Common myeloid progenitor, CD34-positive (primary cell): ENCODE measurements at places on chromosomes 1 and 21.

DNA sequence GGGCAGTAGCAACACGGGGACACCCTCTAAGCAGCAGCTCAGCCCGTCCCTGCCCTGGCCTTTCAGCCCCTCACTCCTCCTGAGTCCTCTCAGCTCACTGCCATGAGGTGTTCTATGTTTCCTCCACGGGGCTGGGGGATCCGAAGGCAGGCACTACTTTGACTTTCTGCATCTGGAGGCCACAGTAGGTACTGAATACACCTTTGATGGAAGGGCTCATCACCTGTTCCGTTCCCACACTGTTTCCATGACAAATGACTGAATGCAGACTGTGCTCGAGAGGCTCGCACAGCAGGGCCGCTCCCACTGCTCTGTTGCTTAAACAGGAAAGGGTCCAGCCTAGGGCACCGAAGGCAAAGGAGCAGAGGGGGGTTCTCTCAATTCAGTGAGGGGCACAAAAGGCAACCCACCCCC lies 77.6 kb upstream of the DNAH14 start:
- H3K27me3 ChIP-seq, result no peaks in the 10 kb centered on the region
- DNase-seq, result no peak
- H3K27ac ChIP-seq, result no peak overlapping the region
- H3K36me3 ChIP-seq, result no peaks in the 10 kb centered on the region
- H3K4me1 ChIP-seq, result no peaks in the 10 kb centered on the region

DNA sequence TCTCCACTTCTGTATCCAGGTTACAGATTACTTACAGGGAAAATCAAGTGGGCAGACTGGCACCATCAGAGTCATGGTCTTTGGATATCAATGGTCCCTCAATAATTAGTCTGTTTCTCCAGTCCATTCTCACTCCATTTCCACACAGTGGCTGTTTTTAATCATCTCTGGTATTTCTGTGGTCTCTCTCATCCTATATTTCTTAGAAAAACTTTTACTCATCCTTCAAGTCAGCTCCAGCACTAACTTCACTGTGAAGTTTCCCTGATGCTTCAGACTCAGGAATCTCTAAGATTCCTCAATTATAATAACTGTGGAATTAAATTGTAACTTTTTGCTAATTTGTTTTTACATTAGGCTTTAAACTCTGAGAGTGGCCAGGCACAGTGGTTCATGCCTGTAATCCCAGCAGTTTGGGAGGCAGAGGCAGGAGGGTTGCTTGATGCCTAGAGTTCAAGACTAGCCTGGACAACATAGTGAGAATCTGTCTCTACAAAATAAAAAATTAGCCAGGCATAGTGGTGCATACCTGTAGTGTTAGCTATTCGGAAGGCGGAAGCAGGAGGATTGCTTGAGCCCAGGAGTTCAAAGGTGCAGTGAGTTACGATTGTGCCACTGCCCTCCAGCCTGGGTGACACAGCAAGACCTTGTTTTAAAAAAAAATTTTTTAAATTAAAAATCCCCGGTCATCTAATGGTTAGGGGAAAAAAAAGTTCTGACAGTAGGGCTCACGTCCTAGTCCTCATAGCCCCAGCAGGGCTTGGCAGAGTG lies 10.6 kb downstream of the CD160 start:
- no peak overlapping the region for H3K27ac ChIP-seq
- no peak overlapping the region for H3K4me3 ChIP-seq
- H3K4me1 ChIP-seq, result no peaks in the 10 kb centered on the region

DNA sequence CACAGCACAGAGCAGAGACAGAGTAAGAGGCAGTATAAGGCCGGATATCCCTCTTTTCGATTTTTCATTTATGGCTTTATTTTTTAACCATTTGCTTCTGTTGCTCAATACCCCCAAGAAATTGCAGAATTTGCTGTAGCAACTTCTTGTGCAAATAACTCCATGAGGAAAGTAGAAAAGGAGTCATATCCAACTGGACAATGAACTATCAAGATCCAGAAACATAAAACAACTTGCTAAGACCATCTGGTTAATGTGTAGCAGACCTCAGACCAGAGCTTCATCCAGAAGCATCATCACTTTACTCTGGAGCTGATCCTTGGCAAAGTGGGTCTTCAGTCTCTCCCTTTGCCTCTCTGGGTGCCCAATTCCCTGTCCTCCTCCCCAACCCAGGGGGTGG lies 45.9 kb downstream of the ZNF697 start:
- no peaks in the 10 kb centered on the region for H3K27me3 ChIP-seq
- H3K4me3 ChIP-seq, result no peak overlapping the region
- H3K36me3 ChIP-seq, result no peaks in the 10 kb centered on the region

- H3K27me3 ChIP-seq, result no peaks in the 10 kb centered on the region
- H3K4me3 ChIP-seq, result no peak overlapping the region
- no peak overlapping the region for H3K27ac ChIP-seq
- H3K4me1 ChIP-seq, result no peaks in the 10 kb centered on the region
- no peaks in the 10 kb centered on the region for H3K36me3 ChIP-seq
Observed at GRCh38 chr1:153371231-153371630, 4.2 kb downstream of the S100A12 start.

DNA sequence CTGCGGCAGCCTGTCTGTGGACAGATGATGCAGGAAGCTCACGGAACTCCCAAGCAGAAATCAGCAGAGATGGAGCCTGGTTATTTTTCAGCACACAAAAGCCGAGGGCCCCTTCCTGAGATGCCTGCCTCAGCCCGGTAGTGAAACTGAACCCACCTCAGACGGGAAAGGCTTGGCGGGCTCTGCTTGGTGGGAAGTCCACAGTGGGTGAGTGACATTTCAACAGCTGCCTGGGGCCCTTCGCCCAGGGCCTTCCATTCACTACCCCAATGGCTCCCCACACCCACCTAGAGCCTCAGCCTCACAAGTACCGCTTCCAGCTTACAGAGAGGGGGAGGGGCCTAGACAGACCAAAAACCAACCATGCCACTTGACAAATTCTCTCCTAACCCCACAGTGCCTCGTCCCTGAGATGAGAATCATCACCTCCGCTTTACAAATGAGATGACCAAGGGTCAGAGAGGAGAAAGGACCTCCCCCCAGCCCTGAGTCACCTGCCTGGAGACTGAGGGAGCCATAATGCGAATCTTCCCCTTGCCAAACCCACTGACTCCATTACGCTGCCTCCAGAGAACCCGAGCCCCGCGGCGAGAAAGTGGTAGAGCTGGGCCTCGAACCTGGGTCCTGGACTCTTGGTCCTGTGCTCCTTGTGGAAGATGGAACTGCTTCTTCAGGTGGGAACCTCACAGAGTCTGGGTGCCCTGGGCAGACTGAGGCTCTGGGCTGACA lies 3.4 kb upstream of the ECE1 start:
- peak overlapping the region; percentile 43 for H3K27ac ChIP-seq
- DNase-seq, result no peak
- H3K4me1 ChIP-seq, result peaks cover 35% of the 10 kb centered on the region
- no peaks in the 10 kb centered on the region for H3K27me3 ChIP-seq

DNA sequence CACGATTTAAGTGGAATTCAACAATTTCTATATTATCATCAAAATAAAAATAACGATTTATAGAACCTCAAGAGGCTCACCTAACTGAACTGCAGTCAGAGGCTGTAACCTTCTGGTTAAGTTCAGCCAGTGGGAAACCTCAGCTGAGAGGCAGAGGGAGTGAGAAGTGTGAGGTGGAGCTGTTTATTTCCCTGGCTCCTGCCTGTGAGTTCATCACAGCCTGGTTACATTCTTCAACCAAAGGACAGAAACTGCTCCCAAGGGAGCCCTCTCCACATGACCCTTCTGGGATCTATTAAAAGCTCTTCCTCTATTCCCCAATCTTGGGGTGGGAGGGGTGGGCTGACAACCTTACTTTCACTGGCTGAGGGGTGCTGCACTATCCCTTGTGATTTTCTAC lies 22.2 kb downstream of the DYNLT5 start:
- no peak for DNase-seq
- H3K4me3 ChIP-seq, result no peak overlapping the region
- H3K27ac ChIP-seq, result no peak overlapping the region
- H3K27me3 ChIP-seq, result no peaks in the 10 kb centered on the region
- no peaks in the 10 kb centered on the region for H3K4me1 ChIP-seq
- peaks cover 85% of the 10 kb centered on the region for H3K36me3 ChIP-seq

GRCh38 chr1:186682736-186683135 lies 2.5 kb upstream of the PTGS2 start:
- no peak overlapping the region for H3K27ac ChIP-seq
- peaks cover 20% of the 10 kb centered on the region for H3K4me1 ChIP-seq
- H3K4me3 ChIP-seq, result no peak overlapping the region
- H3K27me3 ChIP-seq, result no peaks in the 10 kb centered on the region
- peak; percentile 27 for DNase-seq

DNA sequence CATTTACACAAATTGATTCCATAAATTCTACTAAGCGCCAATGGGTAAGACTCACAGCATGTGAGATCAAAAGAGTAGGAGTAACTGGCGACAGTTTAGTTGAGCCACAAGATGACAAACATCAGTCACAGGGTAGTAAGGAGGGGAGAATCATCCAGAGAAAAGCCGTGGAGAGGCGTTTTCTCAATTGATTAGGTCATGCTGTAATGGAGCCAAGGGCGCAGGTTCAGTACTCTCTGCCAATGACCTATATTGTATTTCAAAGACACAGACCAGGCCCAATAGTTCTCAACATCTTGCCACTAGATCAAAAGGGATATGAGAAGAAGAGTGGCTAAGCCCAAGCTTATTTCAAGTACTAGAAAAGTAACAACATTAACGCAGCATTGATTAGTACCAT lies 467.5 kb downstream of the SMYD3 start:
- no peak overlapping the region for H3K4me3 ChIP-seq
- no peak for DNase-seq
- H3K27ac ChIP-seq, result no peak overlapping the region
- H3K4me1 ChIP-seq, result peaks cover 4% of the 10 kb centered on the region
- H3K27me3 ChIP-seq, result no peaks in the 10 kb centered on the region
- H3K36me3 ChIP-seq, result no peaks in the 10 kb centered on the region

- DNase-seq, result no peak
- H3K4me3 ChIP-seq, result no peak overlapping the region
- no peaks in the 10 kb centered on the region for H3K27me3 ChIP-seq
- no peaks in the 10 kb centered on the region for H3K4me1 ChIP-seq
- H3K27ac ChIP-seq, result no peak overlapping the region
Observed at GRCh38 chr1:229704157-229704556, 78.1 kb downstream of the URB2 start.

GRCh38 chr1:30929944-30930525 lies 21.5 kb upstream of the SDC3 start:
- H3K27ac ChIP-seq, result no peak overlapping the region
- H3K4me3 ChIP-seq, result no peak overlapping the region
- DNase-seq, result no peak
- no peaks in the 10 kb centered on the region for H3K4me1 ChIP-seq

GRCh38 chr1:183218971-183219615 lies 33.0 kb downstream of the LAMC2 start:
- DNase-seq, result peak; percentile 58
- no peak overlapping the region for H3K4me3 ChIP-seq
- H3K36me3 ChIP-seq, result no peaks in the 10 kb centered on the region
- H3K27ac ChIP-seq, result no peak overlapping the region

DNA sequence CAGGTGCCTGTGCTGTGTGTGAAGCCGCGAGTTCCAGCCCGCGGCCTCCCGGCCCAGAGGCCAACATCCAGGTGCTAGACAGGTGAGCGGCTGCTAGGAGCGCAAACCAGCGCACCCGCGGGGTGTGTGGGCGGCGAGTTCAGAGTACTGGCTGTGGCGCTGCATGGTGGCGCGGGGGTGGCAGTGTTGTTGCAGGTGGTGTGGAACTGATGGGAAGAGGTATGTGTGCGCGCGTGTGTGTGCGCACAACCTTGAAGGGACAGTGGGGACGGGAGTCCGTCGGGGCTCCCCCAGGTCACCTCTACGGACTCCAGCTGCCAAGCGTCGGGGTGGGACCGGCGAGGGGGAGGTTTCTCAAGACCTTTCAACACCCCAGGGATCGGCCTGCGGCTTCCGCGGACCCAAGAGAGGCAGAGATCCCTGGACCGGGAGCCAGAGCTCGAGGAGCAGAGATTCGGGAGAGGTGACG lies 433 bp upstream of the DMBX1 start:
- no peak overlapping the region for H3K27ac ChIP-seq
- no peak for DNase-seq
- H3K4me3 ChIP-seq, result no peak overlapping the region
- H3K27me3 ChIP-seq, result peaks cover 51% of the 10 kb centered on the region
- no peaks in the 10 kb centered on the region for H3K4me1 ChIP-seq

- no peaks in the 10 kb centered on the region for H3K27me3 ChIP-seq
- no peaks in the 10 kb centered on the region for H3K4me1 ChIP-seq
- no peaks in the 10 kb centered on the region for H3K36me3 ChIP-seq
- no peak overlapping the region for H3K27ac ChIP-seq
Observed at GRCh38 chr21:7957713-7958064, 2563.7 kb upstream of the TPTE start.

DNA sequence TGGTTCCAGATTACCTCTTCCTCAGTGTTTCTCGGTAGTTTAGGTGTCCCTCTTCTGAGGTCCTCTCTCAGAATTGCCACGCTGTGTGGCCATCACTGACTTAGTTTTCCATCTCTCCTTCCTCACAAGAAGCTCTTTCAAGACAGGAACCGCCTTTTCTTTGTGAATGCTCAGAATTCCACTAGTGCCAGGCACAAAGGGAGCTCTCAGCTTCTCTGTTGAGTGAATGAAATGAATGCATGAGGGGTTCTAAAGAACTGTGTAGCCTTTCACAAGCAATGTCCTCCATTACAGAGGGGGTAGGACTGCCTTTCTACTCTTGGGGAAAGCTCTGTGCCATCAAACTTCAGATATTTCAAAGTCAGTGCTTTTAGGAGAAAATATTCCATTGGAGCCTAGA lies 546.8 kb downstream of the RWDD3 start:
- no peak overlapping the region for H3K4me3 ChIP-seq
- no peak overlapping the region for H3K27ac ChIP-seq
- H3K36me3 ChIP-seq, result no peaks in the 10 kb centered on the region
- no peak for DNase-seq
- no peaks in the 10 kb centered on the region for H3K27me3 ChIP-seq

DNA sequence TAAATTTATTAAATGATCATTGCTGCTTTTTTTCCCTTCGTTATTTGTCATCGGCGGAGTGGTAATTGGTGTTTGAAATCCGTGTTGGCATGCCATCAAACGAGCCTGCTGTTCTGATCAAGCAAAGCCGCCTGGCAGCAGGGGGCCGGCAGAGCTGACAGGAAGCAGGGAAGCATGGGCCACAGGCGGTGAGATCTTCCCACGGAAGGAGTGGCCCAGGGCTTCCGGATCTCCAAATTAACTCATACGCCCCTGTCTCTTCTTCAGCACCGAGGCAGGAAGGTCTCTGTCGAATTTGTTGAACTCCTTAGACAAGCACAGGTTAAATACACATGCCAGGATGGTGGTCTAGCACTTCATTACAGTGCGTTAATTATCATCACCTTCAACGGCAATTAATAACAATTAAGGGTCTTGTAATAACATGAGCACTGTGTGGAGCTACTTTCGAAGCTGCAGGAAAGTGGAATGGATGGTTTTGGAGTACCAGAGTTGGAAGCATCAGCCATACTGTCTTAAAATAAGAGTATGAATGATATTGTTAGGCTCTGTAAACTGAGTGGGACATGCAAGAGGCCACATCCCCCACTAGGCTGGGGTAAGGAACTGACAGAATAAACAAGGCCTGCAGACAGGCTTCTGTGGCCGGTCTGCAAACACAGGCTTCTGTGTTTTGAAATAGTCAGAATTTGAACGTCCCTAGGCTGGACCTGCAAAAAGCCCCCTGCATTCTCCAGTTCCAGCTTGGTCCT lies 199.4 kb upstream of the DAB1 start:
- H3K4me3 ChIP-seq, result no peak overlapping the region
- H3K27me3 ChIP-seq, result no peaks in the 10 kb centered on the region
- H3K4me1 ChIP-seq, result no peaks in the 10 kb centered on the region
- DNase-seq, result no peak
- H3K36me3 ChIP-seq, result no peaks in the 10 kb centered on the region

GRCh38 chr1:247077876-247078257 lies 744 bp downstream of the ZNF670 start:
- H3K27ac ChIP-seq, result peak overlapping the region; percentile 64
- H3K4me3 ChIP-seq, result peak overlapping the region; percentile 91
- H3K4me1 ChIP-seq, result peaks cover 16% of the 10 kb centered on the region
- no peaks in the 10 kb centered on the region for H3K36me3 ChIP-seq
- no peaks in the 10 kb centered on the region for H3K27me3 ChIP-seq
